ENCODE measurements at places on chromosomes 2 and 18.
A peak's percentile ranks its signal among the peaks of the same experiment; 100 is the strongest.

GRCh38 chr18:9475643-9476591 lies 604 bp downstream of the RALBP1 start:
- DNase-seq, result peak; percentile 31

DNA sequence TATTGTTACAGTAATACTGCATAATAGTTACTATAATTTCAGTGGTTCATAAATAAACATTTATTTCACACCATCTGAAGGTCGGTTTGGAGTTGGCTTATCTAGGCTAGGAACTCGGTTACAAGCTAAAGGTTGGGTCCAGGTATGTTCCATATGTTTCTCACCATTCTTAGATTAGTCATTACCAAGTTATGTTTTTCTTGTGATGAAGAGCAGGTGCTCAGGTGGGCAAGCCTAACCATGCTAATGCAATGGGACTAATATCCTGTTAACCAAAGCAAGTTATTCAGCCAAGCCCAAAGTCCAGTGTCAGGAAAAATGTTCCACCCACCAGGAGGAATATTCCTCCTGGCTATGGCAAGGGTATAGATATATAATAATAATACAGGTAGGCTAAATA lies 93.2 kb downstream of the CPO start:
- no peak for DNase-seq

- no peak for DNase-seq
Measured at GRCh38 chr2:201909961-201910361, 103.6 kb downstream of the CDK15 start.

- no peak for DNase-seq
Measured at GRCh38 chr2:22934747-22935146, 450.2 kb upstream of the KLHL29 start.

- DNase-seq, result no peak
Measured at GRCh38 chr2:238743243-238744065, 104.4 kb upstream of the TWIST2 start.

GRCh38 chr2:233075966-233076339 lies 15.8 kb downstream of the INPP5D start:
- no peak for DNase-seq

- DNase-seq, result no peak
Measured at GRCh38 chr2:71454221-71455010, 1.1 kb downstream of the DYSF start.

GRCh38 chr2:85936421-85937068 lies 47.8 kb upstream of the ST3GAL5 start:
- no peak for DNase-seq

DNA sequence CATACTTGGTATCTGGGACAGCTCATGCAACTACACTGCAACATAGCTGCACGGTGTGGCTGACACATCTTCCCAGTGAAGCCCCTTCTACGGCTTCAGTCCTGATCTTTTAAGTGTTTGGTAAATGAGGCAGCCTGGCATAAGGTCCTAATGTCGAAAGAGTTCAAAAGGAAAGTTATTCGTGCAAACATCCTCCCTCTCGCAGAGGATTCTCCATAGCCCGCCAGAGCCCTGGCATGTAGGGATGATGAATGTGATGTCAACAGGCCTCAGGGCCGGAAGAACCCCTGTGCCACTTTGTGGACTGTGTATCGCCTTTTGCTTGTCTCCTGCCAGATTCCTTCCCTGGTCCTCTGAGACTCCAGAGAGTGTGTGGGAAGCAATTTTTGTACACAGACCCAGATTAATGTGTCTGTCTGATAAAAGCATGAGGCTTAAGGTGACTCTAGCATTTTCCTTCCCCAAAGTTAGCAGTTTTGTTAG lies 88.5 kb downstream of the SOCS6 start:
- DNase-seq, result no peak

DNA sequence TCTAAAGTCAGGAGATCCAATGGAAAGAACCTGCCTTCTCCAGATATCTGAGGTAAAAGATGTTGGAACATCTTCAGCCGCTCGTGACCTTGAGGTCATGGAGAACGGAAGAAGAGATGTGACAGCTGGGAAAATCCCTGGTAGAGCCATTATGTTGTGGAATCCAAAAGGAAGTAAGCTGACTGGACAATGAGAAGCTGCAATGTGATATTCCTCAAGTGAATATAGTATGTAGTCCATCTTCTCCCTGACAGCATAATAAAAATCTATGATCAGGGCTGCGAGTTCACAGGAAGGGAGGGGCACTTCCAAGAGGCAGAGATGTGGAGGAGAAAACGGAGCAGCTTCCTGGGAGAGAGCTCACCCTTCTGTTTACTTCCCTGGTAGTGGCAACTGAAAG lies 201.0 kb upstream of the SP5 start:
- DNase-seq, result no peak

GRCh38 chr2:134396493-134396892 lies 142.6 kb downstream of the MGAT5 start:
- no peak for DNase-seq

GRCh38 chr2:218755567-218756404 lies 26.2 kb upstream of the CYP27A1 start:
- no peak for DNase-seq

DNA sequence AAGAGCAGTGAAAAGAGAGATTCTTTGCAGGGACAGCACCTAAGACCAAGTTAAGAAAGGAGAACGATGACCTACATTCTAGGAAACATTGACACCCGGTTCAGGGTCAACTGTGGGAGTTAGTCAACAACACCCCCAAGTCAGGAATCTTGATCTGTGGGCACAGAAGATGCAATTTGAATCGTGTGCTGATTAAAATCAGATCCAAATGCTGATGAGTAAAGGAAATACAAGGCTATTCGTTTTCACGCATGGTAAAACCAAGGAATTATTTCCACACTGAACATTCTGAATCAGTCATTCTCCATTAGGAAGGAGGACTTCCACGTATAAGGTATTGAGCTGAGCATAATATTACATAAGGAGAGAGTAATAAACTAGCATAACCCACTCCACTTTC lies 124.2 kb downstream of the COPS8 start:
- no peak for DNase-seq

DNA sequence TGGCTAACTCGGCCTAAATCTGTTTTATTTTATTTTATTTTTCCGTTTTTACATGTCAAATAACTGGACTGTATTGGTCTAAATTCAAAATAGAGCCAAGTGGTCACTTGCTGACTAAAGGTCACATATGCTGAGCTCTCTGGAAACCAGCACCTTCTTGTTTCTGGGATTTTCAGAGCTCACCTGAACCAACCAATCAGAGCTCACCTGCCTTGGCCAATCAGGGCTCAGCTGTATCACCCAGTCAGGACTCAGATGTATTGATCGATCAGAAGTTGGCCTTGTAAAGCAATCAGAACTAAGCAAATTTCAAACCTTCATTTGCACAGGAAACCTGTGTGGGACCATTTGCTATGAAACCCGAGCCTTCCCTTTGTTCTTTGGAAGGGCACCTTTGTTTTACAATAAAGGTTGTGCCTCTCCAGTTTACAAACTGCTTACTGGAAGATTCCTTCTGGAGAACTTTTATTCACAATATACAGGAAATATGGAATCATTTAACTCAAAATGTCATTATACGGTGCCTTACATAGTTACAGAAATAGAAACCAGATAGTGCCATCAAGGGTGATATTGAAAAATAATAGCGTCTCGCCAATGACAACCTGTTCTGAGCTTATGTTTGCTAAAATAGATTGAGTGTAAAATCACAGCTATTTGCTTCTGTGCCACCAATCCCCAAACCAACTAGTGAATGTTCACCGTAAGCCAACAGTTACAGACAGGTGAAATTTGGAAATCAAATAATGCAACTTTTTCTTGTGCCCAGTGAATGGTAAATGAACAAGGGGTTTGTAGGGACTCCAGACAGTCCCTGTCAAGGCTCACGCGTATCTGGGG lies 17.3 kb upstream of the PSD4 start:
- DNase-seq, result no peak

GRCh38 chr2:102635317-102635716 lies 16.0 kb downstream of the SLC9A2 start:
- no peak for DNase-seq

- no peak for DNase-seq
Measured at GRCh38 chr18:41128126-41128525, 826.9 kb upstream of the PIK3C3 start.

GRCh38 chr2:211061612-211062296 lies 505.4 kb downstream of the CPS1 start:
- no peak for DNase-seq

DNA sequence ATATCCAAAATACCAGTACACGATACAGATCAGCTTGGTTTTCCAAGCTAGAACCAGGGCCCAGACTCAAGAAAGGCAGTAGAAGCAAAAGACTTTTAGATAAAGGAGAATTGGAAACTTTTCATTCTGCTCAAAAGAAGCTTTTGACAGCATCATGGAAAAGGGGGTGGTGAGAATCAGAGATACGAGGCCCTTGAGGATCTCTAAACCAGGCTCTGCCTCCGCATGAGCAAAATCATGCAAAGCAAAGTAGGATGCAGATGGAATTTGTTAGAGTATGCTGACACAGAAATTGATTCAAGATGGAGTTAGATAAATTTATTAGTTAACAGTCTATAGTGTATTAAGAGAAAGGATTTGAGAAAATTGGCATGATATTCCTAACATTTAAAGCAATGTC lies 39.8 kb downstream of the FAM98A start:
- DNase-seq, result no peak

DNA sequence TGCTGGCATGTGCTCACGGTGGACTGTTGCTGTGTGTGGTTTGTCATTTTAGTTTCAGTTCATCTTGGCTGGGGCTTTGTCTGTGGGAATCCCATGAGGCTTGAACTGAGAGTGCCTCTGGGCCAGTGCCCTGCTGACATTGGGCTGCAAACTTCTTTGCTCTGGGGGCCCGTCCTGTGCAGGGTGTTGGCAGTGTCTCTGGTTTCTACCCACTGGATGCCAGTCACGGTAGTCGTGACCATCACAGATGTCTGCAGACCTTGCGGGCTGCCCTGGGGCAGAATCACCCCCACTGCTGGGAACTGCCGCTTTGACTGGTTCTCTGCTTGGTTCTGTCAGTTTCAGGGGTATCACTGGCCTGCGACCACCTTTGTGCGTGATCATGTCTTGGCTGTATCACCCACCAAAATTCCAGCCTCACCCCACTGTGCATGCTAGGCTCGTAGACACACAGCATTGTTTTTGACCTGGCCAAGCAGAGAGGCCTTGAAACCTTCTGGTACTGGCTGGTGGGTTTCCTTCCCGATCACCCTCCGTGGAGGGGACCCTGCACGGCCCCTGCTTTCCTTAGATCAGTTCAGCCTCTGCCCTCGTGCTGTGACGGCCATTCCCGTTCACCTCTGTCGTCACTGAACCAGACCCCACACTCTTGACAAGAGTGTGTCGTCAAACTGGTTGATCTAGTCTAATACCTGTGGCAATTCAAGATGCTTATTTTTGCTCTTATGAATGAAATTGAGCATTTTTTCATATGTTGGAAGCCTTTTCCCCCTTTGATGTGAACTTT lies 57.6 kb downstream of the KCNG2 start:
- DNase-seq, result no peak

DNA sequence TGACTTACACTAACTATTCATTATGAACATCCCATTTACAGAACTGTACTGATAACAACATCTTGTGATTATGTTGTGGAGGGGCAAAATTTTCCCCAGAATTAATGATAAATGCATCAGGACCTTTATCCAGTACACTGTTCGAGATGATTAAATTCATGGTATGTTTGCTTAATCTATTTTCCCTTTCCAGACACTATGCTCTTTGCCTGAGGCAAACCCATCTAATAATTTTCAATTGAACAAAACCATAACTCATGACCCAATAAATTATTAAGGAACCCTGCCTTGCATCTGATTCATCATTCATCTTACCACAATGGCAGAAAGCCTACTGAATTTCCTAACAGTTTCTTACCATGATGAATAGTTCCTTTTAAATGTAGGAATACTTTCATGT lies 385.0 kb downstream of the DSEL start:
- DNase-seq, result no peak

DNA sequence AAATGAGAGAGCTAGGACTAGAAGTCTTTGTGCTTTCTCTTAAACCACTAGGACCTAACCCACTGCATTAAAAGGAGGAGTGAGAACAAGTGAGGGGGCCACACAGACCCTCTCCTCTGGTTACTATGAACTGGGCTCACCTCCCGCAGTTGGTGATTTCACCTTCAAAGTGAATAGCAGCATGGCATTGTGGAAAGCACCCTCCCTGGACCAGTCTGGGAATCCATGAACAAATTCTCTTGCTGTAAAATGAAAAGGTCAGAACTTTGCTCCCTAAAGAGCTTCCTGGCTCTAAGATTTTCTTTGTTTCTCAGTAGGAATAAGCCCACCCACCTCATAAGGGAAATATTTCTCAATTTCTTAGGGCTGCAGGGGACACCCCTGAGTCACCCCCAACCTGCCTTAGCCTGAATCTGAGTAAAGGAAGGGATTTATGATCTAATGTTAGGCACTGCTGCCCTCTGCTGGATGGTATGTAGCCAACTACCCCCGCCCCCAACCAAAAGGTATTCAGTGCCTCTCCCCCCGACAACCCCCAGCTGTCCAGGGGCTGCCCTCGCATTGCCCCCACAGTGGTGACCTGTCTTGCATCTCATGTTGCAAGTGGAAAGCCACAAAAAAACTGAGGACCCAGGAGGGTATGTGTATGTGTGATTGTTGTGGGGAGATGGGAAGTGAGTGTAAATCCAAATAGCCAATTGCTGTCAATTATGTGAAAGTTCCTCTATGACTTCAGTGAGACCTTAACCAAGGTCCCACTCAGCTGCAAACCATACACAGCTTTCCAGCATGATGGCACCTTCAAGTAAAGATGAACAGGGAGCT lies 230.9 kb upstream of the SLC14A2 start:
- DNase-seq, result no peak

DNA sequence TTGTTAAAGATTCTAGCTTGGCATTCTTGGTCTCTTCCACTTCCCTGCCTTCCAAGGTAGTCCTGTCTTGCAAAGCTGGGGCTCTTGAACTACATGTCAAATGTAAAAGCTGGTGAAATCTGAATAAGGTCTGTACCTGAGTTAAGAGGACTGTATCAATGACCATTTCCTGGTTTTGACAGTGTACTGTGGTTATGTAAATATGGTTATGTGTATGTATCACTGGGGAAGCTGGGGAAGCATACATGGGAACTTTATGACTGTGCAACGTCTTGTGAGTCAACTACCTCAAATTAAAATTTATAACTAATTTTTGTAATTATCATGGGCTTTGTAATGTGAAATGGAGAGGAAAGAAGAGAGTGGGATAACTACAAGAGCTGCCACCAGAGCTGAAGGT lies 81.7 kb downstream of the COL4A4 start:
- no peak for DNase-seq

GRCh38 chr2:159807183-159808031 lies 9.4 kb upstream of the CD302 start:
- DNase-seq, result no peak

DNA sequence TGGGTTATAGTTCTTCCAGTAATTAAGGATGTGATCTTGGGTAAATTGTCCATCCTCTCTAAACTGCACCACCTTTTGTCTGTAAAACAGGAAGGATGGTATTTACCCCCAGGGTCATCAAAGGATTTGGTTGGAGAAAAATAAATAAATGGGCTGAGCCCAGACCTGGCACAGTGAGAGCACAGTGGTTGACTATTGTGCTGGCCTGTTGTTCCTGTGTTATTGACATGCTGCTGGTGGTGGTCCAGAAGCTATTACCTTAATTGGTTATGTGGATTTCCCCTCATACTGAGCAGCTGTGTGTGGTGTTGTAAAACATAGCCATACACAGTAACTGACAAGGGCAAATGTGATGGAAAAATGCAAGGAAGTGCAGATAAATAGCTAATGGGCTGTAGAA lies 746 bp upstream of the IL37 start:
- DNase-seq, result no peak

- DNase-seq, result no peak
Measured at GRCh38 chr2:135914485-135914884, 38.2 kb upstream of the MCM6 start.

- no peak for DNase-seq
Measured at GRCh38 chr2:123245156-123245555, 779.9 kb upstream of the CNTNAP5 start.

All from stimulated activated CD8-positive, alpha-beta memory T cell treated with anti-CD3 and anti-CD28 coated beads, Interleukin-7, amount 100 ng/mL, for 1 hour (primary cell).